Lung (tissue), 17 donors: ENCODE measurements at places on chromosomes 3 and 15. TPM values are rescaled to one million over a fixed set of nuclear protein-coding genes. Genes with fewer than 3 reads are reported as not detected.
A peak's percentile ranks its signal among the peaks of the same experiment; 100 is the strongest.

- H3K4me1 ChIP-seq: peaks cover 16% of the 10 kb centered on the region
- no peaks in the 10 kb centered on the region for H3K27me3 ChIP-seq
- no peak overlapping the region for H3K4me3 ChIP-seq
- H3K36me3 ChIP-seq: no peaks in the 10 kb centered on the region
Measured at GRCh38 chr3:165459924-165460835, 264.0 kb upstream of the SLITRK3 start.

GRCh38 chr3:121995161-121996137, 26.6 kb downstream of the ILDR1 start:
- no peak overlapping the region for H3K27ac ChIP-seq
- no peaks in the 10 kb centered on the region for H3K27me3 ChIP-seq
- no peak overlapping the region for H3K4me3 ChIP-seq
- H3K36me3 ChIP-seq: no peaks in the 10 kb centered on the region
- peak; percentile 50 for DNase-seq

DNA sequence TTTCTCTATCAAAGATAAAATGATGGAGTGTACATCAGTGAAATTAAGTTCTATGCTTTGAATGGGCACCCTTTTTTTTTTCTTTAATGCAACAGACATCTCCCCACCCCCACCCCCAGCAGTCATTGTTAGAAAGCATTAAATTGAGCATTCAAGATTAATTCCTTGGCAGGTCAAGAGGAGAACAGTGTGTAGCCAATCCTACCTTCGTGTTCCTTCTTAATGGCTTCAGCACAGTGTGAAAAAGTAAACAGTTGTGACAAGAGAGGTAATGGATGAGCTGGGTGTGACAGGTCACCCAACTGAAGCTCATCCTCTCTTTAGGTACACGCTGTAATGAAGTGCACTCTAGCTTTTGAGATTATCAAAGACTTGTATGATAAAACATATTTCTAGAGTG, 198.5 kb upstream of the RARB start:
- H3K27me3 ChIP-seq: no peaks in the 10 kb centered on the region
- no peak overlapping the region for H3K27ac ChIP-seq
- DNase-seq: no peak
- H3K4me3 ChIP-seq: no peak overlapping the region
- H3K36me3 ChIP-seq: no peaks in the 10 kb centered on the region

DNA sequence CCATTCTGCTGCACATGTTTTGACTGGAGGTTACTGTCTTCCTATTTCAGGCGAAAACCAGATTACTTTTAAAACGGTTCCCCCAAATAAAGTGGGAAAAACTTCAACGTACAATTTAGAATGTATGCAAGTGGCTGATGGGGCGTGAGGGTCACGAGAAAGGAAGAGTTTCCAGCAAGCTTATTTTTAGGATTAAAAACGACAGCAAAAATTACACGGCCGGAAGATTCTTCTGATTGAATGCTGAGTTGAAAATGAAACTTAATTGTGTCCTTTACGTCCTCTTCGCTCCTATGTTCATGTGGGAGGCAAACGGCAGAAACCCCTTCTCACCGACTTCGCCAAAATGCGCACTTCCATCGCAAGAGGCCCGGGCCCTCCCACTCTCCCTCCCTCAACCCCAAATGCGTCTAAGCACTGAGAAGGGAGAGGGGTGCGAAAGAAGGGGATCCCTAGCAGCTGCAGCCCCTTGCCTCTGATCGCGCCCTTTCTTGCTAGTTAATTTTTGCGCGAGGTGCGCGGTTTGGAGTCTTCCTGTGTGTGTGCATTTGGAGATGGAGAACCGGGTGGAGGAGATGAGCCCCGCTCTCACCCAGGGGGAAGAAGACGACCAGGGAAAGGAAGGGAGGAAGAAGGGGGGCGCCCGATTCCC, 656 bp downstream of the CD47 start:
- peak overlapping the region; percentile 90 for H3K4me3 ChIP-seq
- H3K4me1 ChIP-seq: no peaks in the 10 kb centered on the region
- peak; percentile 72 for DNase-seq
- H3K27me3 ChIP-seq: peaks cover 2% of the 10 kb centered on the region
- H3K27ac ChIP-seq: peak overlapping the region; percentile 82

DNA sequence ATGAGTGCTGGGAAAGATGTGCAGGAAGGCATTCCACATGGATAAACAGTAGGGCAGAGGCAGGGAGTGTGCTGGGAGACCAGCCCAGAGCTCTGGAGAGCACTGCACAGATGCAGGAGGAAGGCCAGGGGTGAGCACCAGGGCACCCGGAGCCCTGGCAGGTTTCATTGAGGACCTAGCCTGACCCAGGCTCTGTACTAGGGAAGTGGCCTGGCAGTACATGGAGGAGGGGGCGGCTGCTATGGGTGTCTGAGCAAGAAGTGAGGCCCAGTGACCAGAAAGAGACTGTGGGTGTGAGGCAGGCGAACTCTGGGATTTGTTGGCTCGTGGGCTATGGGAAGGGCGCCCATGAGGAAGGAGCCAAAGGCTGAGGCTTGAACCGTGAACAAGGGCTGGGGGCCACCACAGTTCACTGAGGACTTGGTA, 139.1 kb downstream of the DNAJB8 start:
- peaks cover 2% of the 10 kb centered on the region for H3K36me3 ChIP-seq
- H3K27me3 ChIP-seq: no peaks in the 10 kb centered on the region
- no peak overlapping the region for H3K4me3 ChIP-seq
- no peak overlapping the region for H3K27ac ChIP-seq

- no peaks in the 10 kb centered on the region for H3K4me1 ChIP-seq
- H3K27ac ChIP-seq: no peak overlapping the region
- H3K36me3 ChIP-seq: no peaks in the 10 kb centered on the region
- no peaks in the 10 kb centered on the region for H3K27me3 ChIP-seq
Measured at GRCh38 chr3:31050296-31050695, 155.8 kb upstream of the GADL1 start.

GRCh38 chr3:89586676-89587075, 479.3 kb downstream of the EPHA3 start:
- no peak overlapping the region for H3K27ac ChIP-seq
- no peaks in the 10 kb centered on the region for H3K27me3 ChIP-seq
- H3K4me3 ChIP-seq: no peak overlapping the region
- no peak for DNase-seq

GRCh38 chr3:53420831-53421230, 73.5 kb upstream of the DCP1A start:
- H3K4me3 ChIP-seq: no peak overlapping the region
- DNase-seq: peak; percentile 12
- H3K27me3 ChIP-seq: no peaks in the 10 kb centered on the region
- no peaks in the 10 kb centered on the region for H3K36me3 ChIP-seq
- no peak overlapping the region for H3K27ac ChIP-seq
- H3K4me1 ChIP-seq: no peaks in the 10 kb centered on the region

DNA sequence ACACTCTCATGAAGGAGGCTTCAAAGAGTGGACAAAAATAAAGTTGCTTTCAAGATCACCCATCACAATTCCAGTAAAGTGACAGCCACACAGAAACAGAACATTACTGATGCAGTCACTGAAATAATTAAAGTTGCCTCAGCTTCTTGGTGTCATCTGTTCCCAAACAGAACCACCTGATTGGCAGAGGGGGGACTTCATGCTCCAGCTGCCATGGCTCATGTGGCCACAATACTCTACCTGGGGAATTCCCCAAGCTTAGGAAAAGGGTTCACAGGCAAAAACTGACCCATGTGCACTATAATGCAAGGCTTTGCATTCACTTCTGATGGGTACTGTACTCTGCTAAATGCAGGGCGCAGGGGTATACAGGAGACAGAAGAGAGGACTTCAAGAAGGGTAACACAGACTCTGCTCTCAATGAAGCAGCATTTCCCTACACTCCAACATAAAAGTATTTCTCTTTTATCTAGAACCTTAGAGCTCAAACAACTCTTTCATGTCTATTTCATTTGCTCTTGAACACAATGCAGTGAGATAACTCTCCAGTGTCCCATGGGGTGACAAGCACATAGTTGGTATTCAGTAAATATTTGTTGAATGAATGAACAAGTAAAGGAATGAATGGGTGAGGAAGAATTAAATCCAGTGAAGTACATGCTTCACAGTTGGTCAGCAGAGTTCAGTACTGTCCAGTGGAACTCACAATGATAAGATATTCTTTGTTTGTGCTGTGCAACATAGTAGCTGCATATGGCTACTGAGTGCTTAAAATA, 8.6 kb upstream of the CTNNB1 start:
- no peak for DNase-seq
- no peak overlapping the region for H3K4me3 ChIP-seq
- no peaks in the 10 kb centered on the region for H3K36me3 ChIP-seq
- H3K4me1 ChIP-seq: no peaks in the 10 kb centered on the region

- no peak overlapping the region for H3K4me3 ChIP-seq
- peak; percentile 50 for DNase-seq
- peak overlapping the region; percentile 33 for H3K27ac ChIP-seq
- H3K4me1 ChIP-seq: peaks cover 8% of the 10 kb centered on the region
- H3K36me3 ChIP-seq: no peaks in the 10 kb centered on the region
Measured at GRCh38 chr15:57510647-57511046, 81.1 kb upstream of the MYZAP start.

DNA sequence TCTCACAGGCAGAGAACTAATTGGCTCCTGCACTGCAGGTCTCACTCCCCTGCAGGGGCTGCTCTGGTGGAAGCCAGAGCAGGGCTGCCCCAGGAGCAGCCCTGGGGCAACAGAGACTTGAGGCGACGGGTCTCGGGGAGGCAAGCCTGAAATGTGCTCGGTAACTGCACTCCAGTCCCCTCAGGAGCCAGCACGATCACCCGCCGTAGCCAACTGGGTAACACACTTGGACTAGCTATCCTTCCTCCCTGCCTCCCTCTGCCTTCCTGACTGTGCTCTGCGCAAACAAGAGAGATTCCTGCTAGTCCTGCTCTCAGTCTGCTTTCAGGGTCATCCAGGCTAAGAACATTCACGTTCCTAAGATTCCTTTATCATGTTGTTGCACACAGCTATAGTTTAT, 140.7 kb upstream of the NSMCE3 start:
- no peak overlapping the region for H3K27ac ChIP-seq
- no peaks in the 10 kb centered on the region for H3K27me3 ChIP-seq
- H3K4me1 ChIP-seq: no peaks in the 10 kb centered on the region

- H3K36me3 ChIP-seq: no peaks in the 10 kb centered on the region
- H3K27ac ChIP-seq: no peak overlapping the region
- no peaks in the 10 kb centered on the region for H3K4me1 ChIP-seq
- H3K27me3 ChIP-seq: no peaks in the 10 kb centered on the region
- no peak for DNase-seq
Measured at GRCh38 chr3:148106062-148106461, 591.6 kb upstream of the AGTR1 start.

DNA sequence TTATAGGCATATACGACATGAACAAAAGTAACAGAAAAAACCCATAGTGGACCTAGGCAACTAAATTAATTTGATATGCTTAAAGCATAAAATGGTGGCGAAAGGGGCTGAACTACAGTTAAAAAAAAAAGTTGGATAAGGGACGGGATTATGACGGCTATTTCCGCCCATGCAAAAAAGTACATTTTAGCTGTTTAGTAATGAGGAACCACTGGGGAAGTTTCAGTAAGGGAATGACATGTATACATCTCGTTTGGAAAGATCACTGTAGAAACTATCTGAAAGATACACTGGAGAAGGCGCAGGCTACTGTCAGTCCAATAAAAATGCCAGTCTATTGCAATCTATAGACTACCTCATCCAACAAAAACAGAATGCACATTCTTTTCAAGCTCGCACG, 65.6 kb downstream of the ZNF148 start:
- H3K27ac ChIP-seq: no peak overlapping the region
- H3K27me3 ChIP-seq: no peaks in the 10 kb centered on the region
- H3K36me3 ChIP-seq: peaks cover 28% of the 10 kb centered on the region
- H3K4me1 ChIP-seq: no peaks in the 10 kb centered on the region

GRCh38 chr15:85723960-85724945, 70.5 kb downstream of the KLHL25 start:
- no peak overlapping the region for H3K4me3 ChIP-seq
- no peak for DNase-seq
- H3K27me3 ChIP-seq: no peaks in the 10 kb centered on the region
- peaks cover 48% of the 10 kb centered on the region for H3K36me3 ChIP-seq

GRCh38 chr15:60969658-60970057, 259.4 kb downstream of the RORA start:
- no peaks in the 10 kb centered on the region for H3K27me3 ChIP-seq
- H3K27ac ChIP-seq: no peak overlapping the region
- no peaks in the 10 kb centered on the region for H3K36me3 ChIP-seq

- peaks cover 9% of the 10 kb centered on the region for H3K4me1 ChIP-seq
- no peaks in the 10 kb centered on the region for H3K36me3 ChIP-seq
- no peak overlapping the region for H3K4me3 ChIP-seq
- no peaks in the 10 kb centered on the region for H3K27me3 ChIP-seq
- no peak overlapping the region for H3K27ac ChIP-seq
- no peak for DNase-seq
Measured at GRCh38 chr3:55583475-55583874, 96.4 kb upstream of the WNT5A start.

GRCh38 chr3:7875925-7876324, 625.7 kb upstream of the LMCD1 start:
- no peaks in the 10 kb centered on the region for H3K4me1 ChIP-seq
- no peaks in the 10 kb centered on the region for H3K27me3 ChIP-seq
- no peak overlapping the region for H3K4me3 ChIP-seq
- DNase-seq: peak; percentile 86

DNA sequence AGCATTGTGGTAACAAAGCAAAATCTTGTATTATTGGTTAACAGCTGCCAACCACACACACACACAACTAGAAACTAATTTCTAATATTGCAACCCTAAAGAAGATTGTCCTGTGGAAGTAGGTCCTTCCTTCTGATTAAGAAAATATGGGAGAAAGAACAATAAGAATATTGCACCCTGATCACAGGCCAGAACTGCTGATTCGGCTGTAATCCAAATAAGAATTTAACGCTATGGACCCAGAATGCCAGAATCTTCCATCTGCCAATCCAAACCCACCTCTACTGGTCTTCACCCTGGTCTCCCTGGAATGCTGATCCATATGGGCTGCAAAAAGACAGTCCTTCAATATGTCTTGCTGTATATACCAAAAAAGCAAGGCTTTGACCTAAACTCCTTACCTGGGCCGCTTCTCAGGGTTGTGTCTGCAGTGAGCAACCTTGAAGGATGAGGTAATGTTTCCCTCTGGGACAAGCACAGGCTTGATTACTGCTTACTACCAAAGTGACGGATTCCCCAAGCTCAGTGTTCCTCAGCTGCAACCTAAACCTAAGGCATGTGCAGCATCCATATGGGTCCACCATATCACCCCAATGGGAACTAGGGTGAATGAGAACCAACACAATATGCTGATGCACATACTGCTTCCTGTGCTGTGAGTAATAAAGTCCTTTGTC, 8.0 kb downstream of the CCDC14 start:
- H3K4me1 ChIP-seq: no peaks in the 10 kb centered on the region
- H3K27ac ChIP-seq: no peak overlapping the region
- H3K4me3 ChIP-seq: no peak overlapping the region
- DNase-seq: no peak
- H3K36me3 ChIP-seq: peaks cover 24% of the 10 kb centered on the region
- H3K27me3 ChIP-seq: no peaks in the 10 kb centered on the region

The ABHD17C gene
- total RNA-seq: 23.7 TPM

The RFTN1 gene
- 50.8 TPM for total RNA-seq

The TMEM207 gene
- not detected for total RNA-seq

The DZIP1L gene
- total RNA-seq: 27.6 TPM

The ADGRG7 gene
- not detected for total RNA-seq

The GRAMD1C gene
- 7.5 TPM for total RNA-seq

The SEMA3G gene
- 10.6 TPM for total RNA-seq

The AHSG gene
- total RNA-seq: 0.20 TPM
